Stimulated activated CD4-positive, alpha-beta T cell treated with anti-CD3 and anti-CD28 coated beads, Interleukin-12 subunit alpha, Interleukin-12 subunit beta, amount 100 ng/mL, for 48 hours (primary cell): ENCODE measurements at places on chromosomes 5 and 9.

GRCh38 chr9:116112236-116112635, 41.4 kb upstream of the PAPPA start:
- no peak for DNase-seq

- no peak for DNase-seq
Observed at GRCh38 chr9:94867281-94867841, 140.9 kb downstream of the AOPEP start.

DNA sequence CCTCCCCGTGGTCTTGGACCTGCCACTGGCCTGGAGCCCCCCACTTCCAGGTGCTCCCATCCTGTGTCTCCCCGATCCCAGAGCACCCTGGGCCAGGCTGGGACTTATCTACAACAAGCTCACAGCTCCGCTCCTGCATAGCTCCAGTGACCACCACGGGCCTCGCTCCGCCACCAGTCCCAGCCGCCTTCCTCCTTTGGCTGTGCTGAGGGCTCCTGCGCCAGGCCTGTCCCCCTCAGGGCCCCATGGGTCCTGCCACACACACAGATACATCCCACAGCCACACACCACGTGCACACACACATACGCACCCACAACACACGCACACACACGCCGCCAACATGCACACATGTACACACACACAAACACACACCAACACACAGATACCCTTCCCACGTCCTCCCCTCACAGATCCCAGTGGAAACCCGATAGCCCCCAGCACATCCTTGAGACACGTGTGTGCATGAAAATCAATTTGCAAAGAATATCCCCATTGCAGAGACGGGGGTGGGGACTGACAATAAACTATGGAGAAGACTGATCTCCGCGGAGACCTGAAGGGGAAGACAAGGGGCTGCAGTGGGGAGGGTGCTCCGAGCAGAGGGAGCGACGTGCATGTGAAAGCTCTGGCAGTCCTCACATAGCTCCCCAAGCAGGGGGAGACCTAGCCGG, 18.5 kb upstream of the LAMC3 start:
- DNase-seq = no peak

DNA sequence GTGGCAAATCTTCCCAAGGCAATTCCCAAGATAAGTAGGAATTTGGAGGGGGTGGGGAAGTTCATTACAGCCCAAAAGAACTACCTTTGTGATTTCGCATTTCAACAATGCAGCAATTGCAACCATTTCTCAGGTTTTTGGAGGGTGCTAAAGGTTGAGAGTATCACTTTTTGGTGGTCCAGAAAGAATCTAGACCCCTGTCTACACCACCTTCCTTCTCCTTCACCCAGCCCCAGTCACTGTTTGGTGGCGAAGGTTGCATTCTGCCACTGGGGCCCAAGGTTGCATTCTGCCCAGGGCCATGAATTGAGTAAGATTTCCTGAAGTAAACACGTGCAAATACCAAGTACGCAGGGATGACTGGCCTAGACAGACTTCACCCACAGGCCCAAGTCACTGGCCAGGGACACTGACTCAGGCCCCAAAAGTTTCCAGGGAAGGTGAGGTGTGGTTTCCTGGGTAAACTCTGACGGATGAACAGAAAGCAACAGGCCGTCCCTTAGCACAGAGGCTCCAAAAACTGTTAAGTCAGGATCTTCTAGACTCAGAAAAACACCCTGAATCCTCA, 5.7 kb downstream of the PDE6A start:
- no peak for DNase-seq

DNA sequence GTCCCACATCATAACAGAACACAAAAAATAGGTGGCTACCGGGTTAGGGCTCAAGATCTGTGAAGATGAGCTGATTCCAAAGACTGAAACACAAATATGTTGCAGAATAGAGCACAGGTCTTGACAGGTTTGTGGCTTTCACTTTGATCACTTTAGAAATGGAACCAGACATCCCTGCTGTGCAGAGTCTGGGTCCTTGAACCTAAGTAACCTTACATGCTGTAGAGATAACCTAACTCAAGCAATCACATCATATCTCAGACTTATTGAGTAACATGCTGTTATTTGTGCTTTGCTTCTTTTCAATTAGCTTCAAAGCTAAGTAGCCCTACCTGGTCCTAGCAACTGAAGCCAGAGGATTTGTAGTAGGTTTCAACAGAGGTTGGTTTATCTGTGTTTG, 24.3 kb downstream of the FBXW2 start:
- no peak for DNase-seq

- no peak for DNase-seq
Observed at GRCh38 chr5:54936201-54936600, 49.2 kb downstream of the ESM1 start.

- no peak for DNase-seq
Observed at GRCh38 chr5:158463188-158463587, 604.2 kb upstream of the CLINT1 start.
